ENCODE measurements at places on chromosomes 12 and 14.
A peak's percentile ranks its signal among the peaks of the same experiment; 100 is the strongest.

GRCh38 chr12:12527820-12528296 is 34.8 kb downstream of the DUSP16 start:
- no peak for DNase-seq

- DNase-seq: no peak
Measured at GRCh38 chr12:130973906-130974305, 20.2 kb downstream of the ADGRD1 start.

DNA sequence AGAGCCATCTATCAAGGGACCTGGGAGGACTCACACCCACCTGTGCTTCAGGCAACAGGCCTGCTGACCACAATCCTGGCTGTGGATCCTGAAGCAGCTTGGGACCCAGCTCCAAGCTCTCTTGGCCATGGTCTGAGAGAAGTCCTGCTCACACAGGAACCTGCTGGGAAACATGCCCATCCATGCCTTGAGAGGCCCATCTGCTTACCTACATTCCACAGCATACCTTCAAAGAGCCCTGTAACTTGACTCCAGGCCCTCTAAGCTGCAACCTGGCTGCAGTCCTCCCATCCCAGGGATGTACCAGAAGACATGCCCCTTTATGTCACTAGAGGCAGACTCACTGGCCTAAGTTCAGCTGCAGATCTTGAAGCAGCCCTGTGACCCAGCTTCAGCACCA is 61.7 kb upstream of the AMIGO2 start:
- no peak for DNase-seq

DNA sequence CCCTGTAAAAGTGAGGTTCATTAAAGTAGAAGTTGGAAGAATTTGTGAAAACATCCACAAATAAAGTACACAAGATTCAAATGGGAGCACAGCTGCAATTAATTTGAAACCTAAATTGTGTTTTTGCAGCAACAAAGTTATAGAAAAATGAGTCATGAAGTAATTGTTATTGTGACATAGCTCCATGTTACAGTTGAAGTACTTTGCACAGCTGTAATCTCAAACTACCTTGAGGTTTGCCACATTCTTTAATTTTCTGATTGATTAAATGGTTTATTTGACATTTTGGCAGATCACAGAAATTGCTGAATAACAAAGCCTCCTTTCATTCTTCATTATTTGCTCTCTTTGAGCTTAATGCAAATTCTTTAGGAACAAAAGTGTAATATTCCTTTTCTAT is 111.3 kb downstream of the RMST start:
- DNase-seq: no peak

- DNase-seq: no peak
Measured at GRCh38 chr12:127052511-127053232, 1214.3 kb upstream of the TMEM132C start.

- DNase-seq: no peak
Measured at GRCh38 chr14:59295951-59296350, 107.5 kb downstream of the DAAM1 start.

DNA sequence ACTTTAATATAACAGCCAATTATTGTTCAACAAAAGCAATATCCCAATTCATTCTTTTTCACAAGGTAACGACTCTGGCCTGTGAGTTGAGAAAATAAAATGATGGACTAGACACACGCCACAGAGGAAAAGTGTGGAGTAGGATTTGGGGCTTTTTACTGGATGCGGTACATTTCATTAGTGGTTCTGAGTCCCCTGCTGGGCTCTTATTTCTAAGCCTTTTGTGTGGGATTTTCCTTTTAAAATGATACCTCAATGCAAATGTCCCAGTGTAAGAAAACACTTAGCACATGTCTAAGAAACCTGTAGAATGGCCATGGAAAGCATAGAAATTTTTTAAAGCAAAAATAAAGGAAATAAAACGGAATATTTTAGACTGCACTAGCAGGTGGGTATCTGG is 73.4 kb downstream of the C12orf42 start:
- no peak for DNase-seq

DNA sequence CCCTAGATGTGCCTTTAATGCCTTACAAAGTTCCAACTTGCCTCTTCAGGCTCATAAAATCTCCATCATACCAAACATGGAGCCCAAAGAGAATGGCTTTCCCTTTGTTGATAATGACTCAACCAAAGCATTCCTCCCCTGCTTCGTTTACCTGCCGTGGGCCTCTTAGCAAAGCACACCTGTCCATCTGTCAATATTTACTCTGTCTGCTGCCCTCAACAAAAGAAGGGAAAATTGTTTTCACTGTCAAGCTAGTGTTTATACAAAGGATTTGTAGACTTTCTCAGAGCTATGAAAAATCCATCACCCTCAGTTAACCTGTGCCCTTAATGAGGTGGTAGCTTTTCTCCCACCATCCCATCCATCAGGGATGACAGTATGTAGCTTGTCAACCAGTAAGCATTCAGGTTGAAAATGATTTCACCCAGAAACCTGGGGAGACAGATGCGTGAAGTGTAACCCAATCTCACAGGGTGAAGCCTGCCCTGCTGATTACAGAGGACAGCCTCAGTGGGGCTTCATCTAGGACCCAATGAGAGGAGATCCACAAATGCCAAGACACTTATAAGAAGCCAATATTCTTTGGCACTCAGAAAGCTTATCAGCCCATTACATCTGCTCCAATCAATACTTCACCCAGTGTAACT is 278.1 kb downstream of the NUAK1 start:
- peak; percentile 30 for DNase-seq

DNA sequence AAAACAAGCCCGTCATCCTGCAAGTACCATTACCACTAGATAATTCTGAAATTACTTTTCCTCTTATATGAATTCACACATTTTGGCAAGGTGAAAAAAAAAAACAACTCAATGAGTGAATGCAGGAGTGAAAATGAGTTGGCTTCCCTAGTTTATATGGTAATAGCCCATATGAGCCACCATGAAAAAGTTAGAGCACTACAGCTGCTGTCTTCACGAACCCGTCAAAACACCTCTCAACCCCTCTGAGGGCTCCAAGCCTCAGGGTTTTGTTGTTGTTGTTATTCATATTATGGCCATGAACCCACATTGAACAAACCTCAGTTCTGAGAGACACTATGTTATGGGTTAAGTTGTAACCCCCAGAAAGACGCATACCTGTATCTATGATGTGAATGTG is 289.9 kb upstream of the CAND1 start:
- DNase-seq: no peak

Measured in HuH-7.5 (cell line).